Pancreas (tissue), 10 donors: ENCODE measurements at places on chromosomes 12 and 14.

DNA sequence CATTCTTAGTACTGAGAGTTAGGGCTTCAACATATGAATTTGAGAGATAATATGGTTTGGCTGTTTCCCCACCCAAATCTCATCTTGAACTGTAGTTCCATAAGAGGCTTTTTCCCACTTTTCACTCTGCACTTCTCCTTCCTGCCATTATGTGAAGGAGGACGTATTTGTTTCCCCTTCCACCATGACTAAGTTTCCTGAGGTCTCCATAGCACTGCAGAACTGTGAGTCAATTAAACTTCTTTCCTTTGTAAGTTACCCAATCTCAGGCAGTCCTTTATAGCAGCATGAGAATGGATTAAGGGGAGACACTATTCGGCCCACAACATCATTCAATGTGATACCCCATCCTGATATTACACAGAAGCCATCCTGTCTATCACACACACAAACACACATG, 36.8 kb upstream of the ALG10B start:
- DNase-seq = no peak

DNA sequence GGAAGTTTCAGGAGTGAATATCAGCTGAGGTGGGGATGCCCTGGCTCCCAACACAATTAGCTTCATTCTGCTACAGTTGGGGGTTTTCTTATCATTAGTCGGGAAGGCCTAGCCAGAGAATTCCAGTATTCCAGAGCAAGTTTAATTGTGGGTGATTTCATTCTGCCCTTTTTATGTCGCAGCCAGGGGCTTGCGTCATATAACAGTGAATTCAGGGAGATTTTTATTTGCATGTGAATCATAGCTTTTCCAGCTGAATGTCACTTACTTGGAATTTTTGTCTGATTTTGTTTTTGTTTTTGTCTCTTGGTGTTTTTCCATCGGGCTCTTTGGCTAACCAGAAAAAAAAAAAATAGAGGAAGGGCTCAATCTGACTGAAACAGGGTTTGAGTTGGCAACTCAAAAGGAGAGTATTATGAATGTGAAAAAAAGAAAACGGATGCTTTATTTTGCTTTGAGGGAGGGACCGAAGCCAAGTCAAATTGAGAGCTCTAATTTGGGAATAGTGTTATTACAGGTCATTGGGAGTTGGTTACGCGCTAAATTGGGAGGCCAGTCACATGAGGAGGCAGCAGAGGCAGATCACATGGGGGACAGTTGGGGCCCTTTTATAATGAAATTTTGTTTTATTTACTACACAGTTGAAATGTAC, 119.4 kb downstream of the SAMD4A start:
- DNase-seq = no peak

DNA sequence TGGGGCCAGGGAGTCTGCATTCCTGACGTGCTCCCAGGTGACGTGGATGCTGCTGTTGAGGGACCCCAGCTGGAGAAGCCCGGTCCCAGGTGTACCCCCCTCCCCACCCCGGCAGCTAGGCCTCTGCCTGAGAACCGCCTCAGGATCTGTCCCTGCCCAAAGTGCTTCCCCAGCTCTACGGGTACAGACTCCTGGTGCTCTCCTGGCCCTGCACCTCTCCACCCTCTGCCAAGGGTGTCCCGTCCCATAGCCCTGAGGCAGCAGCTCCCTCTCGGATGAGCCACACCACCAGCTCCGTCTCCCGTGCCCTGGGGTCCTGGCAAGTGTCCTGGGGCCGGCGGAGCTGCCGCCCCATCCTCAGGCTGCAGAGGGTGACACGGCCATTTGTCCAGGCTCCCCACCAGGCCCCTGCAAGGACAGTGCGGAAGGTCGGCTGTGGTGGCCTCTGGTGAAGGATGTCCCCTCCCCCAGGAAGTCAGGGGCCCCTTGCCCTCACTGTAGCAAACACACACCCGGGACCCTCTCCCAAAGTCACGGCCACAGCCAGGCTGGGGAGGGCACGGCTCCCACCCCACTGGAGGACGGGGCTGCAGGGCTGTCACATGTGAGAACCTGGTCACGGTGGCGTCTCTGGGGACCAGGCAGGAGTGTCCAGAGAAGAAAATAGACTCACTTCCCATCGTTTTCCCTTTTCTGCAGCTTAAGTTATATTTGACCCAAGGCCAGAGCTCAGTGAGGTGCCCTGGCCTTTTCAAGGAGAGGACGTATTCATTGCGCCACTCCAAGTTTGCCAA, 74.4 kb upstream of the FBRSL1 start:
- DNase-seq = no peak

DNA sequence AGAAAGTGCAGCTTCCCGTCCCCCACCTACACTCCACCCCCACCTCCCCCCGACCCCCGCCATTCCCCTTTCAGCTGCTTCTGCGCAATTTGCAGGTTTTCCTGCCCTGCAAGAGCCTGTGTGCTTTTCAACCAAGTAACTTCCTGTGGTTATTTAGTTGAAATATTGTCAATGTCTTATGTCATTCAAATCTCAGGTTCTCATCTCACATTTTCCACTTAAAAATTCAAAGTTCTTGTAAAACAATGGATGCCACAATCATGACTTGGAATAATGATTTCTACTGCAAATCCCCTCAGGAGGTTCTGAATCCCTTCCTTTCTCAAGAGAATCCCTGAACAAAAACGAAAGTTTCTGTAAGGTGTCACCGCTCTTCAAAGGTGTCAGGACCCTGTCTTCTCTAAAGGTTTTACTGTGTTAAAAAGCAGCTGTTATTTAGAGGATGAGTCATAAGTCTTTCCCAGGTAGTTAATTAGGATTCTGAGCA, 31.6 kb downstream of the WBP11 start:
- no peak for DNase-seq

DNA sequence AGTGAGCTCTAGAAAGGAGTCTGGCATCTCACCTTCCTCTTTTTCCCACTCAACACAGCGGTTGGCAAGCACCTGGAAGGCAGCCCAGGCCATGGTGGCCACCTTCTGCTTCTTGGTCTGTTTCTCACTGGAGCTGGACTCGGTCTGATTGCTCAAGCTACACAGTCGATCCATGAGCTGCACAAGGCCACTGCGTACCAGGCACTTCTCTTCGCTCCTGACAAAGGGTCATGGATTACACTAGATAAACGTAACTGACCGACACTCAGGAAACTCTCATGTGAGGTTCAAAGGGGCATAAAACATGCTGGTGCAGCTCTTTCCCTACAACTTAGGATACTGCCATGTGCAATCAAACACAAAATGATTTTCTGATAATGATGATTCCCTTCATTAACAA, 113.7 kb downstream of the TRAFD1 start:
- no peak for DNase-seq

DNA sequence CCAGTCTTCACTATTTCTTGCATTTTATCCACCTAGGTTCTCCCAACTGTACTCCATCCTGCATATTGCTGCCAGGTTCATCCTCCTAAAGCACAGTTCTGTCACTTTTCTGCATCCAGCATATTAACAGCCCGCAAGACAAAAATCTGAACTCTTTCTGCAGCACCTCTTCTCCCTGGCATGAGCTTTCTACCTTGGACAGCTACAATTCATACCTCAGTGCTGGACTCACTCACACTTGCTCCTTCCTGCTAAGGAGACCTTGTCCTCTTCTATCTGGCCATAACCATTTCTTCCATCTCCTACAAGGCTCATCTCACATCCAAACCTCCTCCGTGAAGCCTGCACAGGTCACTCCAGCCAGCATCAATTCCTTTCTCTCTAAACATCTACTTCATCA, 170.1 kb upstream of the GRIP1 start:
- no peak for DNase-seq

DNA sequence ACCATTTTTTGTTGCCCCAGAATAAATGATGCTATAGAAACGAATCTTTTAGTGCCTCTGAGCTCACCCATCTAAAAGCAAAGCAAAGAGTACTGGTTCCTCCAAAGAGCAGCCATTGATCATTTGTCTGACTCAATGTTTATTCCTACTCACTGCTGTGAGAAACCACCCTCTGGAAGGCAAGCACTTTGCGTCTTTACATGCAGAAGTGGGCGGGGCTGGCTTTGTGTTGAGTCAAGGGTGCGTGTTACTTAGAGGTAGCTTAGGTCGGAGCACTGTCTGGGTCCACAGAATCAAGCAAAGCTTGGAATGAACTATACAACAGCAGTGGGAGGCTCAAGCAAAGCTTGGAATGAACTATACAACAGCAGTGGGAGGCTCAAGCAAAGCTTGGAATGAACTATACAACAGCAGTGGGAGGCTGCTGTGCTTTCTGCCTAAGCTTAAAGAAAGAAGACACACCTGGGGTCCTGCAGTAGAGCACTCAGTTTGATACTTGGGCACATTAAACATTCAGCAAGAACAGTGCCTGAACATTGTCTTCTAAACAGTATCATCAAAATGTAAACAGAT, 77.2 kb upstream of the PRICKLE1 start:
- no peak for DNase-seq

- DNase-seq = no peak
Measured at GRCh38 chr12:82468563-82468962, 110.2 kb downstream of the METTL25 start.

- DNase-seq = no peak
Measured at GRCh38 chr12:32233568-32233967, 126.9 kb downstream of the BICD1 start.

- no peak for DNase-seq
Measured at GRCh38 chr14:54589076-54589475, 22.1 kb downstream of the SAMD4A start.

DNA sequence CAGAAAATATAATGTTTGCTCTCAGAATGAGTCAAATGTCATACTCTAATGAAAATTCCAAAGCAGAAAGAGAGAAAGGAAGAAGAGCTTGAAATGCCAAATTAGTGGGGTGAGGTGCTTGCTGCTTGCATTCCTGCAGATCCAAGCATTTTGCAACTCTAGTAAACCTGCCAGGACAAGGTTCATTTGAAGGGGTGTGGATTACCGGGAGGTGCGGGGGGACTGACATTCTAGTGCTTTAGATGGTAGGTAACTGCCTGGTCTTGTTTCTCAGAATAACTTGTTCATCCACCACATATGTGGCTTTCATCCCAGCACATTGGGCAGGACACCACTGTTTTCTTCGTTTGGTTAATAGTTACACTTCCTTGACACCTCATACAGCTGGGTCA, 144.4 kb downstream of the AKAP6 start:
- no peak for DNase-seq

- no peak for DNase-seq
Measured at GRCh38 chr12:54376596-54376995, 7.9 kb downstream of the ZNF385A start.
